Activated effector memory CD4-positive, alpha-beta T cell treated with anti-CD3 and anti-CD28 coated beads, Interleukin-2, amount 50 U/mL, for 16 hours (primary cell): ENCODE measurements at places on chromosomes 6 and 20.

DNA sequence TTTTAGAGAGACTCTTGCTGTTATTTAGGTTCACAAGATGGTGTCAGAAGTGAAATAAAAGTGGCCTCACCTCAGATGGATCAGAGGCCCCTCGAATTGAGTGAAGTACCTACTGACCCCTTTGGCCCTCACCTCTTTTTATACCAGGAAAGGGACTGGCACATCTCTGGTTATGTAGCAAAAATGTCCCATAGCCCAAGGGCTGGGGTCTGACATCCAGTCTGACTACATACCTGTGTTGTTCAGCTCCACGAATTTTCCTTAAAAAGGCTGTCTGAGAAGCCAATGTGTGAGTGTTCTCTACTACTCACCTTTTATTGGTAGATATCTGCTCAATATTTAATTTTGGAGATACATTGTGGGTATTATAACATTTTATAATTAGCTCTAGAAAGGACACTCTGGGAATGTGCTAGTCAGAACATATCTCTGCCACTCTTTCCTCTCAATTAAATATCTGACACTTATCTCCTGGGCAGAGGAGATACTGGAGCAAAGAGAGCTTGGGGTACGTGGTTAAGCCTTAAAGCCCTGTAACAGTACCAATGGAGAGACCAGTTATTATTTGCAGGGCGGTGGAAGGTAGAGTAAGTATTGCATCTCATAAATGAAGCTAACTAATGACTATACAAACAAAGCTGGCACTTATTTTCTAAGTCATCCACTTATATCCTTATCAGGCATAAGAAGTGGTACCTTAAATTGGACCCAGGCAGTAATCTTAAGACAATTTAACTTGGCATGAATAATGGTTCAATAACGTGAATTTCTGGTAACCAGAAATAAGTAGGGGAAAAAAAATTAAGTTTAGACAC lies 20.0 kb upstream of the IL22RA2 start:
- no peak for DNase-seq

DNA sequence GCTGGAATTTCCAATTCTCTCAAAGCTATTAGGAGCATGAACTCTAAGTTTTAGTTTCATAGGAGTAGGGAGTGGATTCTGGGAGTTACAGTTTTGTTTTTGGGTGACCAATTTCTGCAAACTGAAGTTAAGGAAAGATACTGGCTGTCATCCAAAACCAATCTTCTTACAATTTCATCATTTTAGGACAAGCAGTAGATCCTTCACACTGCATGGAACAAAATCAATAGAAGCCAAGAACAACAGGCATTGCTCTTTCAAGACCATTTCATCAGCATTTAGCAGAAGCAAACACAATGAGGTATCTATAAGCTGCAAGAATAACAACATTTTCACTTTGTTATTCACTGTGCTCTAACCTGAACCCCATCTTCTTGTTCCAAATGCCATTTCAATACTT lies 173.0 kb downstream of the GMDS start:
- no peak for DNase-seq

- DNase-seq, result no peak
Measured at GRCh38 chr6:116003668-116004067, 57.0 kb downstream of the FRK start.

DNA sequence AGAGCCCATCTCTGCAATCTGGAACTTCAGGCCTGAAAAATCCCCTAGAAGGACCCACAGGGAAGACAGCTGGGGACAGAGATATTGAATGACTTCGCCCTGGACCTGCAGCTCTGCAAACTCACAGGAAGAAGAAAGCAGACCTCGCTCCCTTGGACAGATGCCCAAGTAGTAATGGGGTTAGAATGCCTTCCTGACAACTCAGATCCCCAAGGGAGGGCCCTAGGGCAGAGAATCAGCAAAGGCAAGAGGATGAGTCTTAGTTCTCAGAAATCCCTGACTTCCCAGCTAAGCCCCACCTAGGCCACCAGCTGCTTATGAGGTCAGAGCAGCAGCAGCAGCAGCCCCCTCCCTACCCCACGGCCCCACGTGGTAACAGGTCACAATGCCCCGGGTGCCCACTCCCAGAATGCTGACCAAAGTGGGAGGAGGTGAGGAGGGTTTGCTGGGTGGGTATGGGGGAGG lies at the start of gene C20orf141:
Gene C20orf141 (plus strand): TSS at position 401 of the 465 bp plus-strand sequence. CDS start 198 bp downstream, outside the sequence.
- DNase-seq, result no peak

DNA sequence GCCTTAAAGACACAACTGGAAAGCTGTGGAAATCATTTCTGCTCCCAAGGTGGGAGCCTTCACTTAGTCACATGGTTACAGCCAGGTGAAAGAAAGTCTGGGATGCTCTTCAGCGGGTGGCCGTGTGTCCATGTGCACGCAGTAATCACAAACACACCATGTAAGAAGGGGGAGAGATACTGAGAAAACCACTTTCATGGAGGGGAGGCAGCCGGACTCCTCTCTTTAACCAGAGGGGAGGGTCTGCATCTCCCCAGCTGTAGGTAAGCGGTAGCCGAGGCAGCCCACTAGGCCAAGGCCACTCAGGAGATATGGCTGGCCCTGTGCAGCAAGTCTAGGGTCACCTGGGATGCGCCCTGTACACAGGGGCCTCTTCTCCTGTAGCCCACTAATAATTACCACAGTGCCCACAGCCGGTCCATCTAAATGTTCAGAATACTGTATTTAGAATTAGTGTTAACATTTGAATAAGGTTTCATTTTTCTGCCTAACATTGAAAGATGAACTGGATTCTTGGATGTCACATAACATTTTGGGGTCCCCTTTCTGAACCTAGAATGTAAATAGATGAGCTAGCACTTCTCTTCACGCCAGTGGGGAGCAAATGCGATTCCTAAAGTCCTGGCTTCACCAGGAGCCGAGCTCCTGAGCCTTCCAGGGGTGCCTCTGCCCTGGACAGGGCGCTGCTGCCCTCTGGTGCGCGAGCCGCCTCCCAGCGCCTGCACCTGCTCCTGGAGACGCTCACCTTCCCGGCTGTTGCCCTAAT lies 15.9 kb downstream of the GPR31 start:
- peak; percentile 86 for DNase-seq

DNA sequence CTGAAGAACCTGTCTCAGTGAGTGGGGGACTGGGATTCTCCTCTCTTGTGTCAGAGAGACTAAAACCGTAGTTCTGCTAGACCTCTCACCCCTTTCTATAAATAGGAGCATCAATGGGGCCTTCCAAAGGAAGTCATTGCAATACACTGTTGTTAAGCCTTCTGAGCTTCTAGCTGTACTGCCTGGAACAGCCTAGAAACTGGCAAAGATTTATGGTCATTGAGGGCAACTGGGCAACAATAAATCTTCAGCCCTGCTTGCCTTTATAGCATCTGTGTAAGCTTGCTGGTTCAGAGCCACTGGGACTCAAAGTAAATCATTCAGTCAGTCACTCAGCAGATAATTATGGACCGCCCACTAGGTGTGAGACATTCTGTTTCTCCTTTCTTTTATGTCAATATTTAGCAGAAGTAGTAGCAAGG lies 53.2 kb downstream of the PPP1R14C start:
- DNase-seq, result no peak

DNA sequence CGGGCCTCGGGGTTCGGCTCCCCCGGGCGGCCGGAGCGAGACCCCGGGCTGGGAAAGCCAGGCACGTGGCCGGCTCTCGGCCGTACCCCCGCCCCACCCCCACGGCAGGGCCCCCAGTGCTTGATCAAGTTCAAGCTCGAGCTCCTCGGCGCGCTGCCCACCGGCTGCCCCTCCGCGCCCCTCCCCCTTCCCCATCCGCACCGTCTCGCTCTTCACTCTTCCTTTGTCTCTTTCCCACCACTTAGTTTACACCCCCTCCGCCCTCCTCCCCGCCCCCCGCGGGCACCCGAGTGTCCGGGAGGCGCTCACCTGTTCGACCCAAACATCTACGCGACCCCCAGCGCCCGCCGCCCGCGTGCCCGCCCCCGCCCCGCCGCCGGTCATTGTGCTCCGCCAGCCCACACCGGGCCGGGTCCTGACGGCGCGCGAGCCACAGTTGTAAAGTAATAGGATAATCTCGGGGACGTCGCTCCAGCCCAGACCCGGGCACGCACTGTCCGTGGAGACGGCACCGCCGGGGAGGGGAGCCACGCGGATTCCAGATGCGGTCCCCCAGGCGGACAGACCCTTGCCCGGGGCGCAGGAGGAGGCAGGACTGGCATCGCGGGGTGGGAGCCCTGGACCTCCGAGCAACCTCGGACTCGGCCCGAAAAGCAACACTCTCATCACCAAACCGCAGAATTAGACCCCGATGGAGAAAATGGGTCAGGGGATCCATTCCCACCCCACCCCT lies 100.7 kb downstream of the NOL4L start:
- DNase-seq, result peak; percentile 78

- DNase-seq, result no peak
Measured at GRCh38 chr20:56187534-56188165, 60.9 kb upstream of the MC3R start.

GRCh38 chr6:5280920-5281319 lies 19.6 kb downstream of the FARS2 start:
- DNase-seq, result no peak

DNA sequence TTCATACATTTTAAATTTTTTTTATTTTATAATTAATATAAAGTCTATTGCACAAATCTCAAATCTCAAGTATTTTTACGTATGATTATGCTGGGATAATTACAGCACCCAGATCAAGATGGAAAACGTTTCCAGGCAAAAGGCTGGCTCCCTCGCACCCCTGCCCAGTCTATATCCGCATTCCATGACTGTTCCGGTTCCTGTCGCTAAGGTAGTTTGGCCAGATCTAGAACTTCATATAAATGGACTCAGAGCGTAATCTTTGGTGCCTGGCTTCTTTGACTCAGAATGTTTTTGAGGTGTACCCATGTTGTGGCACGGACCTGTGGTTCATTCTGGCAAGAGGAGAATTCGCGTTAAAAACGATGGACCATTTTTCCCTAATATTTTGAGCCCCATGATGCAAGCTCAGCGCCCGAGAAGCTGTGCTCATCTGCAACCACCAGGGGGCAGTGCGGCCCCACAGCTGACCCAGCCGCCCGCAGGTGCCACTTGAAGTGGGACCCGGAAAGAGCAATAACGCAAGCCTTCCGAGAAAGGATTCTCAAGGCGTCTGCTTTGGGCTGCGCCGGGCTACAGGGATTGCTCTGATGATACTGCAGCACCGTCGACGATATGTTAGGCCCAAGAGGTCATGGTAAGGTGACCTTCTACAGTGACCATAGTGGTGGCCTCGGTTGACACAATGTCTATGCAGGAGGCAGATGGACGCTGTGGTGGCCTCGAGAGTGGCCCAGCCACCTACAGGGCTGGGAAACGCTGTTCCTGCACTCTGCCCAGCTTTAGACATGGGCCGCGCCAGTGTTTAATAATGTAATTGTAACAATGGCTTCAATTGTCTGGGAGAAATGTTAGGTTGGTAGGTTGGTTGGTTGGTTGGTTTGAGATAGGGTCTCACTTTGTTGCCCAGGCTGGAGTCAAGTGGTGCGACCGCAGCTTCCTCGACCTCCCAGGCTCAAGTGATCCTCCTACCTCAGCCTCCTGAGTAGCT lies 160.1 kb downstream of the ZMYND8 start:
- DNase-seq, result peak; percentile 90

- peak; percentile 5 for DNase-seq
Measured at GRCh38 chr20:24779131-24779530, 169.9 kb upstream of the CST7 start.

DNA sequence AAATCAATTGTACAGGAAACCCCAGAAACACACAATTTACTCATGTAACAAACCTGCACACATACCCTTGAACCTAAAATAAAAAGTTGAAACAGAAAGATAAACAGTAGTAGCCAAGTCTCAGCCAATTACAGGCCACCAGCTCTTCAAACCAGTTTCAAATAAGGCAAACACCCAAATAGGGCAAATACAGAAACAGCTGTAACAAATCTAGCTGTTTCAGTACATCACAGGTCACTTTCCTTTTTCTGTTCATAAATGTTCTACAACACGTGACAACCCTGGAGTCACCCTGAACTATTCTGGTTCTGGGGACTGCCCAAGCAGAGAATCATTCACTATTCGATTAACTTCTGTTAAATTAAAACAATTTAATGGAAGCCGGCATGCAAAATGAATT lies 329.0 kb downstream of the GJA1 start:
- DNase-seq, result no peak
